Activated naive CD4-positive, alpha-beta T cell (primary cell): ENCODE measurements at places on chromosomes 2 and 18.

DNA sequence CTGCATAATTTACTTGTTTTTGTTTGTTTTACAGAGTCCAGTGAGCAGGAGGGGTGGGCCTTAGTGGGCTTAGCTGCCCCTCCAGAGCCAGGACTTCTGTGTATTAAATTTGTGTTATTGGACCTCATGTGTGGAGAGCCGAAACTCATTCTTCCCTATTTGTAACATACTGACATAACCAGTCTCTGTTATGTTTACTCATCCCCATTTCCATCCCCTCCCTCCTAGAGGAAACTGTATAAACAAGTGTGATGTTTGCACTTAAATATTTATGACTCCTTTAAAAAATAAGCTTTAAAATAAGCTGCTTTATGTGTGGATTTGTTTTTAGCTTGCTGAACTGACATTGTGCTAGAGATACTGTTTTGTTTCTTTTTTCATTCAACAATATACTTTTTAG, 13.8 kb downstream of the ZNF512 start:
- DNase-seq, result no peak

DNA sequence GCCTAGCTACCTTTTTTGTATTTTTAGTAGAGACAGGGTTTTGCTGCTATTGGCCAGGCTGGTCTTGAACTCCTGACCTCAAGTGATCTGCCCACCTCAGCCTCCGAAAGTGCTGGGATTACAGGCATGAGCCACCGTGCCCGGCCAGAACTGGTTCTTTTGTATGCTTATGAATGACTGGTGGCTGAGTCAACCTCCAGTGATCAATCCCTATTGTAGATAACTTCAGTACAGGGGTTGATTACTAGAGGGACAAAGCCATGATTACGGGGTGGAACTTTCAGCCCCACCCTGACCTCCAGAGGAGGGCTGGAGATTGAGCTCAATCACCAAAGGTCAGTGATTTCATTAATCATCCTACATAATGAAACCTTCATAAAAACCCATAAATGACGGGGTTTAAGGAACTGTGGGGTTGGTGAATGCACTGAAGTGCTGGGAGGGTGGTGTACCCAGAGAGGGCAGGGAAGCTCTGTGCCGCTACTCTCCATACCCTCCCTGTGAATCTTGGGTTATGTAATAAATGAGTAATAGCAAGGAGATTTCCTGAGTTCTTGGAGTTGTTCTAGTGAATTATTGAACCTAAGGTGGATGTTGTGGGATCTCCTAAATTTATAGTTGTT, 281.8 kb upstream of the CXCR4 start:
- no peak for DNase-seq

DNA sequence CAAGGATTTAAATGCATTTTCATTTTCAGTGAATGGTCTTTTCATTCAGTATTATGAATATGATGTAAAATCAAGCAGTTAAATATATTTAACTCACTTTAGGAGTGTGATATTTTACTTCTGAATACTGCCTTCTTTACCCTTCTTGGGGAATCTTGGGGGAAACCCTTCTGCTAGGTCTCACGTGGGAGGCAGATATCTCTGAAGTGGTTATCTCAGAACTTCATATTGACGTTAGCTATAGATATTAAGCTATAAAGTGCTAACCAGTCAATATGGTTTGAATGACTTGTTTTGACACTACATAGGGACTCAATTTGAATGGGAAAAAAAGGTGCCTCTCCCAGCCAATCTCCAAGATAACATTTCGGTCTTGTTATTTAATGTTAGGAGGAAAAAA, 9.8 kb downstream of the REL start:
- DNase-seq, result no peak

GRCh38 chr2:43059183-43059897, 167.1 kb downstream of the ZFP36L2 start:
- DNase-seq, result no peak

- DNase-seq, result no peak
Observed at GRCh38 chr2:221810245-221810644, 238.1 kb upstream of the EPHA4 start.

DNA sequence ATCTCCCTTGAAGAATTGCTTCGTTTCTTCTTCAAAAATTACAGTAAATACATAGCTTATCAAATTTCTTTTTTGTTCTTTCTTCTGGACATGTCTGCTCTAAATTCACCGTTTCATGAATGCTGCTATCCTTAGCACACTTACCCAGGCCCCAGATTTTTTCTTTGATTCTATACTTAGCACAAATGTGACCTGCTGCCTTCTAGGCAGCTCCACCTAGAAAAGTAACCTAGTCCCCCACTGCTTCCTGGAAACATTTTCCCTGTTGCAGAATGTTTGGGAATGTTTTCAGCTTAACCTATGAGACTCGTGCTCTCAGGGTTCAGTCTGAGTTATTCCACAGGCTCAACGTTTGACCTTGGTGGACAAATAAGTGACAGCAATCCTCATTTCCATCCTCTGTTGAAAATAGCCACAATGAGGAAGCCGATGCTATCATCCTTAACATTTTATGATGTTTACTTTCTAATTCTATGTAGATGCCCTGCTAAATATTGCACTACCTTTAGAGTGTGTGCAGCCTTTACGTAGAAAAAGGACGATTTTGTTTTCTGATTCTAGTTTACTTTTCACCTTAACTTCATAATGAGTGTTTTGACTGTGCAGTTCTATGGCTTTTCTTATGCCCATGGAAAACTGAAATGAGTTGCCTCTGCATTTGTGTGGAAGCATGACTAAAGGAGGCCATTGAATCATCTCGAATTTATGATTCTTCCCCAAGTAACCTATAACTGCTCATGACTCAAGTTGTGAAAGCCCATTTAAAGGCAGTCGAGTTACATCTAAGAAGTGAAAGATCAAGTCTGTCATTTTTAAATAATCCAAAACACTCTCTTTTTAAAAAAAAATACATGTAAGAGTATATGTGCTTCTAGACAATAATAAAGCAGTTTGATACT, 47.7 kb downstream of the TMEM182 start:
- no peak for DNase-seq

GRCh38 chr2:144935736-144936135, 415.8 kb upstream of the ZEB2 start:
- DNase-seq, result no peak

DNA sequence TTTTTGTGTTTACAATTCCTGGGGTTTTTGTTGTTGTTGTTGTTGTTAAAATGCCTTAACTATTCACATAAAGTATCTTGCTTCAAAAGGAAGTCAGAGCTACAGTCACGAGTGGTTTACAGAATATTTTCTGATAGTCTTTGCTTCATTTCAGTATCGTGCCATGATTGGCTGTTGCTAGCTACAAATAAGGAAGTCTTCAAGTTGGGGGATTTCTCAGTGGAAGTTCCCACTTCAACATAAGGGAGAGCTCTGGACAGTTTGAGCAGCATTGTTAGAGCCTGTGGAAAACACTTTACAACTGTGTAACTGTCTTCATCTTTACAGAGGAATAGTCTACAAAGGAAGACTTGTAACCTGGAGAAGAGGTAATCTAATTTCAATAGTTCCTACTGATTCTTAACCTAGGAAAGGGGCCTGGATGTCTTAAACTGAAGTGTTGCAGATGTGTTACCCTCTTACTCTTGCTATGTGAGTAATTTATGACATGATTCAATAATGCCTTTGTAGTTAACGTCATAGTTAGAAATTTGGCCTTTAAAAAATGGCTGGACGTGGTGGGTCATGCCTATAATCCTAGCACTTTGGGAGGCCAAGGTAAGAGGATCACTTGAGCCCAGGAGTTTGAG, 23.4 kb upstream of the TANK start:
- DNase-seq, result no peak

DNA sequence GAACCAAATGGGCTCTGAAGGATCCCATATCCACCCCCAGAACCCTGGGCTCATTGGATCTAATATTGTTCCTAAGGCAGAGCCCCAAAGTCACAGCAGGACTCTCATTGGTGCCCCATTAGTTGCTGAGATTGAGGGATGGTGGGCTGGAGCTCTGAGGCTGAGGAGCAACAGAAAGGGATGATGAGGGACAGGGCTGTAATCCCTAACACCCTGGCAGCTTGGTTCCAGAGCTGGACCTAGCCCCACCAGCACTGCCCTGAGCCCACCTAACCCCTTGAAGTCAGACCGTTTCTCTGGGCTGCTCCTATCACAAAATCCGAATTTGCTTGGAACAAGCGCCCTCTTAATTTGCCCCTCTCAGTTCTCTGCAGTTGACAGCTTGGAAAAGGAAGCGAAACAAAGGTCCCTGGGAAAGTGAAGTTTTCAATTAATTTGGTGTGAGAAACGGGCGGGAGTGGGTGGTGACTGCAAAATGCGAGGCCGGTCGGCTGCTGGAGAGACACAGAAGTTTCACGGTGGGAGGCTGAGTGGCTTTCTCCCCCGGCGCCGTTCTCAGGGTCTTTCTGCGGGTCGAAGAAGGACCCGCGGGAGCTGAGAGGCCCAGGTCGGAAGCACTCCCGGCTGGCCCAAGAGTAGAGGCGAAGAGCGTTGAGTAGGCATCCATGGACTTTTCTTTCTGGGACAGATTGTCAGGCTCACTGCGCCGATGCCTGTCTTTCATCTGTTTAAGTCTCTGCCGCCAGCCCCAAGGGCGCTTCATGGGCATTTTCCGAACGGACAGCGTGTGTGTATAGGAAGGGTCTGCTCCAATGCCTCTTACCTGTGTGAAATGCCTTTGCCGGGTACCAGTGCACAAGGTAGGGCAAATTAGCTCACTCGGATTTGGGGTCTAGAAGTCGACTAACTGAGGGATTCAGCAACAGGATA, 927 bp upstream of the HOXD13 start:
- DNase-seq, result no peak
